ENCODE measurements at places on chromosomes 2 and 18. TPM values are rescaled to one million over a fixed set of nuclear protein-coding genes. Genes with fewer than 3 reads are reported as not detected.

The IL1RL1 gene
- total RNA-seq, result 0.55 TPM

DNA sequence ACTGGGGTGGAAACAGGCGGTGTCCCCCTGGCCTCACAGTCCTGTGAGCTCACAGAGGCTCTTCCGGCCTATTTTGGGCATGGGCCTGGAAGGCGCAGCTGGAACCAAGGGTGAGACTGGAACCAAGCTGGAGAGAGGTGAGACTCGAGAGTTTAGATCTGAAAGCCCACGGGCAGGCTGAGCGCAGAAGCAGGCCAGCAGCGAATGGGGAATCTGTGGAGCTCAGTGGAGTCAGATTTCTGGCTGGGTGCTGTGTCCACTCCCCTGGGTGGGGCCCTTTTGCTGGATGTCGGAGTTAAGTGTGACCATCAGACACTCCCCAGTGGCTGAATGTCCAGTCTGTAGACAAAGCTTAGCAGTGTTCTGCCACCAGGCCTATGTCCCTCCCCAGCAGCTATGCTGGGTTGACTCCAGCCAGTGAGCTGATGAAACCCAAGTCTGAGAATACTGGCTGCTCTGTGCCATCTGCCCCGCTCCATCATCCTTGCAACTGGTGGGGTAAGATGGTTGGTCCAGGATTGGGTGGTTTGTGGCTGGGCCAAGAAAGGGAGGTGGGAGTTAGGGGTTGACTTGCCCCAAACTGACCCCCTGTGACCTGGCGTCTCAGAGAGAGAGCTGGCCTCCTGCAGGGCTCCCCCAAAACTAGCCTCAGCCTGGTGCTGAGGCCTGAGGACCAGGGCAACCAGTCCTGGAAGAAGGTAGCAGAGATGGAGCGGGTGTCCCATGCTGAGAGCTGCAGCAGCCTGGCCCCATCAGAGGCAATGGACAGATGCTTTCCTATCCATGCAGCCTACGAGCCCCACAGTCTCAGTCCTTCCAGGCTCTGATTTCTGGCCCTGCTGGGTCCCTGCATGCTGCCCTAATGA, 34.4 kb downstream of the CYP26B1 start:
- H3K36me3 ChIP-seq, result no peaks in the 10 kb centered on the region
- no peak overlapping the region for H3K4me3 ChIP-seq
- H3K27ac ChIP-seq, result no peak overlapping the region
- no peaks in the 10 kb centered on the region for H3K27me3 ChIP-seq

- H3K4me3 ChIP-seq, result no peak overlapping the region
- peaks cover 19% of the 10 kb centered on the region for H3K4me1 ChIP-seq
- no peaks in the 10 kb centered on the region for H3K36me3 ChIP-seq
Observed at GRCh38 chr2:234377761-234378391, 119.0 kb downstream of the ARL4C start.

GRCh38 chr2:120075545-120075944, 62.7 kb downstream of the EPB41L5 start:
- H3K27me3 ChIP-seq, result no peaks in the 10 kb centered on the region
- no peak overlapping the region for H3K4me3 ChIP-seq
- no peaks in the 10 kb centered on the region for H3K36me3 ChIP-seq

- H3K4me1 ChIP-seq, result peaks cover 6% of the 10 kb centered on the region
- H3K27me3 ChIP-seq, result no peaks in the 10 kb centered on the region
- no peaks in the 10 kb centered on the region for H3K36me3 ChIP-seq
- H3K4me3 ChIP-seq, result peak overlapping the region; percentile 79
Observed at GRCh38 chr2:28567061-28567471, 71.2 kb downstream of the PLB1 start.

The GLI2 gene
- total RNA-seq, result 11.6 TPM

Data from PC-9 (cell line).